HFFc6 (cell line): ENCODE measurements at places on chromosomes 1 and 21.

DNA sequence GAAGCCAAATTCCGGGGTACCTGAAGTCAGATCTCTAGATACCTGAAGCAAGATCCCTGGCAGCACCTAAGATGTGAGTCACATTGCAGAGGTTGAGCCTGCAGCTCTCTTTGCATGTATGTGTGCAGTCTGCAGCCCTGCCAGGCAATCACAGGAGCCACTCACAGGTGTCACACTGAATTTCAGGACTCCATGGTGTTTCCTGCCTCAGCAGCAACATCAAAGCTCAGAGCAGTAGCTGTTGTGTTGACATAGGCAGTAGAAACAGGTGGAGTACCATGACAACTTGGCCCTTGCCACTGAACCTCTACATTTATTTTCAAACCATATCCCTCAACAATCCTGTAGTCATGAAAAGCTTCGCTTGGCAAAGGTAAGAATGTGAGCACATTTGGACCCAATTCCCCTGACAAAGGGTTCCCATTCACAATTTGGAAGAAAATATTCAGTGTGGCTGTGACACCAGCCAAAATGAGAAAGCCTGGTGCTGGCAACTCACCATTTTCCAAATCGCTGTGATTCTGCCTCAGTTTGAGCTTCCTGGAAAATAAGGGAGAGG is 419.8 kb upstream of the NFIA start:
- DNase-seq: no peak

GRCh38 chr1:230706020-230706699 is 7.8 kb downstream of the AGT start:
- DNase-seq: no peak

DNA sequence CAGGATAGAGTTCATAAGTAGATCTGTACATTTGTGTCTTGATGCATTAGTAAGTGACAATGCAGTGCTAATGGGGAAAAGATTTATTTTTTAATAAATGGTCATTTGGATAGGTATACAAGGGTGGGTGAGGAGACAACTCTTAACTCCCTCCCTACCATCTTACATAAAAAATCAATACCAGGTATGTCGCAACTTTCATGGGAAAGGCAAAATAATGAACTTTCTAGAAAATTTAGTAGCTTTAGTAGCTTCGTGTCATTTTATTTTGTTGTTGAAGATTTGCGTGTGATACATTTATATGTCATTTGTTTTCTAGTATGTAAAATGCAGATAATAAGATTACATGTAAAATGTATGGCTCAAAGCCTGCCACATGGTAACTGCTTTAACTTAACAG is 310.8 kb downstream of the RYR2 start:
- no peak for DNase-seq

DNA sequence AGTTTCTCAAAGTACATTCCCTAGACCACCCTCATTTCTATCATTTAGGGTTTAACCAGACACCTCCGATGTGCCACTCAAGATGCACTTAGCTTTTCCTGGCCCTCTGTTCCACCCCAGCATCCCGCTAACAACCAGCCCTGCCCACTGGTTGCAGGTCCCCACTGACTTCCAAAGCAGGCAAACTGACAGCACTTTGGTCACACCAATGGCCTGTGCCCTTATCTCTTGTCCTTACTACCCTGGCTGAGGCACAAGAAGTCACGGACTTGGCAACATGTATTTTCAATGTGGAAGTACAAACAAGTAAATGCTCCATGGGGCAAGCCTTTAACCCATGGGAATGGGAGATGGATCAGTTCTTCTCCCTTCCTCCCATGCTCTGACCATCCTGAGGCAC is 357.1 kb downstream of the OMA1 start:
- DNase-seq: no peak

GRCh38 chr1:65165269-65165993 is 17.4 kb downstream of the AK4 start:
- DNase-seq: no peak

GRCh38 chr1:42506576-42506975 is 43.5 kb downstream of the CCDC30 start:
- DNase-seq: no peak

- DNase-seq: no peak
Measured at GRCh38 chr1:245292553-245292952, 137.8 kb downstream of the KIF26B start.

DNA sequence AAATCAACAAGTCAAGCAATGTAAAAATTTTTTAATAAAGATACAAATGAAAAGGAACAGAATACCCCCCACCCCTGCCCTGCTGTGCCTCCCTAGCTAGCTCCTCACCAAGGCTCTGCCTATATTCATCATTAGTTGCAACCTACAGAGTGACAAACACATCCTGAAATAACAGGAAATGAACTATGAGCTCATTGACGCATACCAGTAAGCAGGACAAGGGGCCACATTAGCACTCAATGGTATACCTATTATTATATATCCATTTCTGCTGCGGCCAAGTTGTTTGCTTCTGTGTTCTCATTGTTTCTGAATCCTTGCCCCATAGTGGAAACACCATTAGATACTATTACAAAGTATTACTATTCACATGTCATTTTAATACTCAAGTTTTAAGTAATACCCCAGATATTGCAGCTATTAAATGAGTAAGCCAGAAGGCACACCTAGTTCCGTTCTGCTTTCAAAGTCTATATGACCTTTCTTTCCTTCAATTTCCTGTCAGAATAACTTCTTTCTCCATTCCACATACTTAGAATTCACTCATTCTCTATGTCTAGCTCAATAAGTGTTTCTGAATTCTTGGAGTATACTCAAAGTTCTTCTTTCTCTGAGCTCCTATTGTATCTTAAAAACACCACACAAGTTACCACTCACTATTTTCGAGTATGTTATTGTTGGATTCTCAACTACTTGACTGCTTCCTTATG is 1214.9 kb downstream of the PLA2G4A start:
- DNase-seq: no peak

DNA sequence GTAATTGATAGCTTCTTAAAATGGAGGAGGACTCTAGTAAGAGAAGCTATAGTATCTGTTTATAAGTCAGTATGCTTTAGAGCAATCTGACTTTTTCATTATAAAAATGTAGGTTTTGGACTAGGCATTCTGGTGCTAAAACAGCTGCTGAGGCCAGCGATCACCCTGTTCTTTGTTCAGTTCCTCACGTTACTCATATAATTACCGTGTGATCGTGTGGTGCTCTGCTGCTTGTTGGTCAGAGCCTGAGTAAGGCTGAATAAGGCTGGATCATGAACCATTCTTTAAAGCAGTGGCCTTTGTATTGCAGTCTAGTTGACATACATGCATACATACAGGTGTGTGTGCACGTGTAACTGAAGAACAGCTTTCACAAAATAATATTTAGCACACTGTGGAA is 25.2 kb downstream of the CDC42 start:
- DNase-seq: peak; percentile 45

- DNase-seq: no peak
Measured at GRCh38 chr1:218462116-218462515, 117.0 kb downstream of the TGFB2 start.

DNA sequence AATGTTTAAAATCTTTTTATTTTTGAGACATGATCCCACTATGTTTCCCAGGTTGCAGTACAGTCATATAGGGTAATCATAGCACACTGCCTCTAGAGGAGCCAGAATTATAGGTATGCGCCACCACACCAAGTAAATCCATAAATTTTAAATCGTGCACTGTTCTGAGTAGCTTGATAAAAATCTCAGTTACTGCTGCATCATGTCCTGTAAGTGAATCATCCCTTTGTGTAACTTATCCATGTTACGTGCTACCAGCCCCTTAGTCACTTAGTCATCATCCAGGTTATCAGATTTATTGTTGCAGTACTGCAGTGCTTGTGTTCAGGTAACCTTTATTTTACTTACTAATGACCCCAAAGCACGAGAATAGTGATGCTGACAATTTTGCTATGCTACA is 1770.9 kb downstream of the BRINP3 start:
- peak; percentile 27 for DNase-seq
